Left cardiac atrium (tissue), 4 donors: ENCODE measurements at places on chromosomes 3 and 15. TPM values are rescaled to one million over a fixed set of nuclear protein-coding genes. Genes with fewer than 3 reads are reported as not detected.

TMIE gene
- 0.91 TPM for total RNA-seq

TYRO3 gene
- total RNA-seq, result 21.0 TPM

RNU5B-1 gene
- 44.0 TPM for total RNA-seq

WDR49 gene
- total RNA-seq, result 7.5 TPM

CDCP1 gene
- total RNA-seq, result 1.3 TPM

TRAK1 gene
- 211 TPM for total RNA-seq

SLC25A38 gene
- total RNA-seq, result 12.0 TPM

CPLX3 gene
- 24.5 TPM for total RNA-seq

CLDN16 gene
- total RNA-seq, result 0.15 TPM

GOLGA8R gene
- 5.2 TPM for total RNA-seq

BNIP2 gene
- total RNA-seq, result 86.5 TPM

DNA sequence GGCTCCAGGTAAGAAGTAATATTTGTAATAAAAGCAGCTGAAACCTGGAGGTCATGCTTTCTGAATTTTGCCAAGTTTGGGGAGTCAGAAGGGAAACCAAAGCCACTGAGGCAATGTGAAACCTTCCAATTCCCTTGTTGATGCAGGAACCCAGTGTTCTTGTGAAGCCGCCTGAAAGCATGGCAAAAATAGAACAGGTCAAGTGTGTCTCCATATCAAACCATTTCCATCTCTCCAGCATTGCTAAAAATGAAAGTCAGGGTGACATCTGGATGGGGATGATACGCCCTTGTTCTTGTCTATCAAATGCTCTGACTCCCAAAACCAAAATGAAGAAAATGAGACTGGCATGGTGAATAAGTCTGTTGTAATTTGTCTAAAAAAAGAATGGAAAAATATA, 362.5 kb downstream of the VPS13C start:
- DNase-seq, result no peak

GRCh38 chr3:52088445-52089367, 32.3 kb upstream of the DUSP7 start:
- peak; percentile 52 for DNase-seq

GRCh38 chr3:40848421-40848820, 323.7 kb downstream of the ZNF621 start:
- DNase-seq, result no peak

DNA sequence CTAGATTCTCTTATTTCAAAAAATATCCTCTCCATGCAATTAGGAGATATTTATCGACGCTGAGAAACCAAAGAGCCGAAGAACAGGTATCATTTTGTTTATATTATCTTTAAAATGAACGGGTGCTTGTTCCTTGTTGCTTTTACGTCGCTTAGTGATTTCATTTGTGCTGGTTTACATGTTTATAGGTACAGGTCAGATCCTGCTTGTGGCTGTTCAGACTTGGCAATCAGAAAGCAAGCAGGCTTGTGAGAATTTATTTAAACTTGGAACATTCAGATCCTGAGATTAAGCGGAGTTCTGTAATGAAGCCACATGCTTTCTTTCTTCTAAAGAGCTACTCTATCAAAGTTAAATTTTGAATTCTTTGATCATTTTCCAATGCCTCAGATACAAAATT, 43.0 kb upstream of the ATP2C1 start:
- no peak for DNase-seq

GRCh38 chr3:127173516-127174166, 19.3 kb upstream of the PRR23E start:
- no peak for DNase-seq

GRCh38 chr3:14248849-14249523, 70.4 kb downstream of the LSM3 start:
- no peak for DNase-seq

- no peak for DNase-seq
Measured at GRCh38 chr15:90211009-90211408, 9.9 kb downstream of the SEMA4B start.

DNA sequence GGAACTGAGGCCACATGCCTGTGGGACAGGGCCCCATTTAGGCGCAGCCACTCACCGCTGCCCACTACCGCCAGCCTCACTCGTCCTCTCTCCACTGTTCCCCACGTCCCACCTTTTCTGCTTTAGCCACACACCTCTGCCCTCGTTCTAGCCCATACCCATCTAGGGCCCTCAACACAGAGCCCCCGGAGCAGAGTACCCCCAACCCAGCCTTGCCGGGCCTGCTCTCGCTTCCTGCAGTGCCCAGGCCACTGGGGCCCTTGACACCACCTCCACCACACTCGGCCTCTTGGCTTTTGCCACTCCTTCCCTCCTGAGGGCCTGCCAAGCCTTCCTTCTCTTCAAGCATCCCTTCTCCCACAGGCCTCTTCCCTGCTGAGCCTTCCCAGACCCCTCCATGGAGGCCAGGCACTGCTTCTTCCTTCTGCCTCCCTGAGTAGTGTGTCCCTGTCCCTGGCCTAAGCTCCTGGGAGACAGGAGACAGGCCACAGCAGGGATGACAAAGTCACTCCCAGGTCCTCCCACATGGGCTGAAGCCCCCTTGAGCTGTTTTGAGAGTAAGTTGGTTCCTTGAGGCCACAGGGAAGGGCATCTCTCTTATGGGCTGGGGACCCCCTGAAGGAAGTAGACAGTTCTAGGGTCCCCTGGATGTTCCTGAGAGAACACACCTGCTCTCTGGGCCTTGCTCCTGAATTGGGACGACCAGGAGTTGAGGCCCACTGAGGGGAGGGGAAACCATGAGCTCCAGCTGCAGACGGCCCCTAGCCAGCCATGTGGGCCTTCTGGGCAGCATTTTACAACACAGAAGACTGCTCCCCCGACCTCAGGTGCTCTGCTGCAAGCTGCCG, 4.4 kb downstream of the PRSS50 start:
- DNase-seq, result no peak

- DNase-seq, result no peak
Measured at GRCh38 chr3:78204977-78205376, 1165.1 kb downstream of the ROBO2 start.

- DNase-seq, result no peak
Measured at GRCh38 chr3:102480139-102480538, 45.3 kb downstream of the ZPLD1 start.

DNA sequence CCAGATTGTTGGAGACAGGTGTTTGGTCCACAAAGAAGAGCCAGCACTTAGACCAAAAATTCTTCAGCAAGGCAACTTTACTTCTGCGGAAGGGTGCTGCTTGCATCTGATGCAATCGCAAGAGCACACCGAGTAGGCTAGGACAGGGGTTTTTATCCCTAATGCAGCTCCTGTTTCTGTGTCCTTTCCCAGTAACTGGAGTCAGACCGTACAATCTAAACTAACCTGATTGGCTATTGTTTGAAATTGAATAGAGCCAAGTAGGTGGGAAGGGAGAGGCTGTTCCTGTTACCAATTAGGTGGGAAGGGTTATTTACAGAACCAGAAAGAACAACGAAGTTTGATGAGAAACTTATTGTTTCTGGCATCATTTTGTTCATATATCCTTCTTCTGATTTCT, 77.6 kb downstream of the CHCHD4 start:
- DNase-seq, result no peak

GRCh38 chr3:64225695-64226499, 631 bp upstream of the PRICKLE2 start:
- DNase-seq, result no peak

DNA sequence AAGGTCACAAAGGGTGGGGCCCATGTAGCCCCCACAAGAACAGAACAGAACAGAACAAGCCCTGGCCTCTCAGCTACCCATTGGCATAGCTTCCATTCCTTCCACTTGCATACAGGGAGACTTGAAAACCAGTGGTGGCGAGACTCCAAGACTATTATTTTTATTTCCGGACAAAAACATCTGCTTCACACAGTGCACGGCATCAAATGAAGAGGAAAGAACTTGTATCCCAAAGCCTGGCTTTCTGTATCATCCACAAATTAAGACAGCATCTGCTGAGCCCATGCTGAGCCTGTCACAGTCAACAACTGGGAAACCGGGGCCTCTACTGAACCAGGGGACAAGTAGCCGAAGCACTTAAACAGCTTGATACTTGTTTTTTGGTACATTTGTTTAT, 56.0 kb downstream of the CLEC3B start:
- no peak for DNase-seq

DNA sequence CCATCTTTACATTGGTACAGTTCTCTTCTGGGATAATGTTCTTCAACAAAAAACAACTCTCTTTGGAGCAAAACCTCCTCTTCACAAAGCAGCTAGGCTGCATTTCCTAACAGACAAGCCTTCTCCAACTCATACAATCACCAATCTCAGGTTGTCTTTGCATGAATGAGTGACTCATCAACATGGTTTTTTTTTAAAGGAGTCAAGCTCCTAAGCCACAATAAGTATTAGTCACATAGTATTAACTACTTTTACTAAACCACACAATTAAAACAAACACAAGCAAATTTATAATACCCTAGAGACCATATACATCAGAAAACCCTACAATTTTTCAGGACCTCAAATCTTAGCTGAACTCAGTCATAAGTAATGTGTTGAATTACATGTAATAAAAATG, 137.4 kb downstream of the TBC1D5 start:
- no peak for DNase-seq

- no peak for DNase-seq
Measured at GRCh38 chr3:67106874-67107273, 108.8 kb downstream of the KBTBD8 start.

DNA sequence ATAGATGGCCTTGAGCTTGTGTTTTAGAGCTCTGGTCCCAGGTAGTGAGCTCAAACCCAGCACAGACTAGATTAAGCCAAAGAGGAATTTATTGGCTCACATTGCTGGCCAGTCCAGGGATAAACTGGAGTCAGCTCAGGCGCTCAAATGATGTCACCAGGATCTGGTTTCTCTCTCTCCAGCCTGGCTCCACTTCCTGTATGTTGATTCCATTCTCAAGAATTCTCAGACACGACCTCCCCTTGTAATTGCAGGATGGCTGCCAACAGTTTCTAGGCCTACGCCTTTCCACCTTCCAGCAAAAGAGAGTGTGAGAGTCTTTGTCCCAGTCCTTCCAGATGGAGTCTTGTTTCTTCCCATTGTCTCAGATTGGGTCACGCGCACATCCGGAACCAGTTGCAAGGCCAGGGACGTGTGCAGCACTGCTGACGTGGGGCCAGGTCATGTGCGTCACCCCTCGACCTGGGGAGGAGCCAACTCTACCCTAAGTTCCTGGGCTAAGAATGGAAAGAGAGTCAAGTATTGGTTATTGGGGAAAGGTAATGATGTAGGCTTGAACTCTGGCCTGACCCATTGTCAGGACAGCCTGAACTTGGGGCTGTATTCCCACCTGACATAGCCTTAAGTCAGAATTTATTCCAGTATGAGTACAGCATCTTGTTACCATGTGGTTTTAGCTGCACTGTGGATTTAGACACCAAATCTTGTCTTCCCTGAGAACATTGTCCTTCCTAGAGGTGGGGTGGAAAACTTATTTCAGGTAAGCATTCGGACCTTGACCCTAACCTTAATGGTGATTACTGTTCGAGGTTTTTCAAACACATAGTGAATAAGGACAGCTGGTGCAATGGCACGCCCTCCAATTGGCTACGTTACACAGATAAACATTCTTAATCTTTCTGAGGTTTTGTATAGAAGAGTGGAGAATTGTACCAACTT, 31.6 kb downstream of the CACNA1D start:
- DNase-seq, result peak; percentile 41

DNA sequence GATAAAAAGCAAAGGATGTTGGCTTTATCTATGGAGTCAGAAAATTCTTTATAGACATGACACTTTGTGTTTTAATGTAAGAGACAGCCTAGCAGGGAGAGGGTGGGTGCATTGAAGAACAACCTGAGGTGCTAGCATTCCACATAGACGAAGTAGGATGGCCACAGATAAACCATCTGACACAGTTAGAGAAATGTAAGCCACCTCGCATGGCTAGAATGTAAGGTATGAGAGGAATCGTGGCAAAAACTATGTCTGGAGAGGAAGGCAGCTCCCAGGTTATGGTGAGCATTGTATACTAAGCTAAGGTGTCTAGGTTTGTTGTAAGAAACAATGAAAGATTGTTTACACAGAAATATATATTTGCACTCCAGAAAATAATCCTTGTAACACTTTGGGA, 194.0 kb upstream of the SLITRK3 start:
- DNase-seq, result no peak

GRCh38 chr3:37096975-37097374, 77.4 kb downstream of the LRRFIP2 start:
- no peak for DNase-seq

GRCh38 chr3:170734735-170735065, 135.3 kb downstream of the RPL22L1 start:
- no peak for DNase-seq

- no peak for DNase-seq
Measured at GRCh38 chr15:51128701-51129100, 34.0 kb upstream of the TNFAIP8L3 start.

- no peak for DNase-seq
Measured at GRCh38 chr3:37308247-37308646, 133.9 kb upstream of the LRRFIP2 start.

DNA sequence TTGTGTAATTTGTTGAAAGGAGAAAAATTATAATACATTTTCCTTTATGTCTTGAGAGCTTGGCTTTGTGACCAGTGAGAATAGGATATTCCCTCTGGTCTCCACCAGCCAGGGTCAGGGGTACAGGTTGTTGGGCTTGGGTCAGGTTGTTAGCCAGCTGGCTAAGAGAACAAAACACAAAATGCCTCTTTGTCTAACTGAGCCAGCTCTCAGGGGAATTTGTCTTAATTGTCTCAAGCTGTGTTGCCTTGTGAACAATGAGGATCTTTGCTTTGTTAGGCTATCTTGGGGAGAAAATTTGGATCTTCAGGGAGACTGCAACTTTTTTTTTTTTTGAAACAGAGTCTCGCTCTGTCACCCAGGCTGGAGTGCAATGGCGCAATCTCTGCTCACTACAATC, 17.7 kb upstream of the GK5 start:
- DNase-seq, result no peak

DNA sequence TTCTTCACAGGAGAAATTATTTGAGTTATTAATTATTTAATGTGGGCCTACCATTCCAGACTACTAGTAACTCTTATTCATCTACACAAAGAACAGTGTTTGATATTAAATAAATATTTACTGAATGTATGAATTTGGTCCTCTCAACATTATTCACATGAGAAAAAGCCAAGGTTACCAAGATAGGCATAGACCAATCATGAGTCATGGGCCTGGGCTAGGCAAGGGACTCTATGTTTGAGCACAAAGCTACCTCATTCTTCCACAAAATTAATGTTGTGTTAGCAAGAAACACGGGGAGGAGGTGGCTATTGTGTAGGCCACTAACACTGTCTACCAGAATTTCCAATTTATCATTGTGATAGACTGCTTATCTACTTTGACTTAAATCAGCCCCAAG, 115.7 kb downstream of the SERPINI1 start:
- no peak for DNase-seq

- DNase-seq, result no peak
Measured at GRCh38 chr3:110667216-110667615, 404.4 kb upstream of the NECTIN3 start.

DNA sequence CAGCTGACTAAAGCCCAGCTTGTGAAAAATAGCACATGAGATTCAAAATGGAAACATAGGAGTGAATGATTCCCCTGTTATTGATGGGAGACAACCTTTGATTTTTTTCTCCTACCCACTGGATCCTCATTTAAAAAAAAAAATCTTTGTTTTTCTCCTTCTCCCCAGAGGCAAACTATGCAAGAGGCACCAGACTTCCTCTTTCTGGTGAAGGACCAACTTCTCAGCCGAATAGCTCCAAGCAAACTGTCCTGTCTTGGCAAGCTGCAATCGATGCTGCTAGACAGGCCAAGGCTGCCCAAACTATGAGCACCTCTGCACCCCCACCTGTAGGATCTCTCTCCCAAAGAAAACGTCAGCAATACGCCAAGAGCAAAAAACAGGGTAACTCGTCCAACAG, 2.6 kb downstream of the CACNA1D start:
- DNase-seq, result no peak

- no peak for DNase-seq
Measured at GRCh38 chr3:139602003-139602402, 62.5 kb upstream of the RBP1 start.

GRCh38 chr3:31277582-31277981, 255.1 kb upstream of the STT3B start:
- DNase-seq, result no peak
